Activated CD8-positive, alpha-beta memory T cell treated with anti-CD3 and anti-CD28 coated beads for 1 hour (primary cell): ENCODE measurements at places on chromosomes 13 and 19.

GRCh38 chr13:75226733-75227435 is 255.1 kb downstream of the TBC1D4 start:
- DNase-seq = no peak

- DNase-seq = no peak
Measured at GRCh38 chr13:98549728-98550317, 27.1 kb downstream of the STK24 start.

GRCh38 chr13:110245416-110245899 is 61.5 kb downstream of the COL4A1 start:
- DNase-seq = no peak

- no peak for DNase-seq
Measured at GRCh38 chr19:30668521-30669155, 296.5 kb downstream of the ZNF536 start.

DNA sequence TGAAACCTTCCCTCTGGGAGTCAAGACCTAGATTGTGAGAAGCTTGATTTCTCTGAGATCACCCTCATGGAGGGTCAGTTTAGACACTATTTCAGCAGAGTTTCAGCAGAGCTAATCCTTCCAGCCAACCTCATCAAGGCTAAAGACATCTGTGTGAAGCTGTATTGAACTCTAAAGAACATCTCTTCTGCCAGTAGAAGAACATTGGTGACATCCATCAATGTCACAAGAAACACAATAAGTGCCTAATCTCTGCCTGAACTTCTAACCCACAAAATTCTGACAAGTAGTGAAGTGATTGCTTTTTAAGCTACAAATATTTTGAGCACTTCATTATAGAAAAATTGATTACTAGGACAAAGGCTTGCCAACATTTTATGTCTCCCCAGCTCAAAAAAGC is 475.8 kb upstream of the PCDH20 start:
- no peak for DNase-seq

DNA sequence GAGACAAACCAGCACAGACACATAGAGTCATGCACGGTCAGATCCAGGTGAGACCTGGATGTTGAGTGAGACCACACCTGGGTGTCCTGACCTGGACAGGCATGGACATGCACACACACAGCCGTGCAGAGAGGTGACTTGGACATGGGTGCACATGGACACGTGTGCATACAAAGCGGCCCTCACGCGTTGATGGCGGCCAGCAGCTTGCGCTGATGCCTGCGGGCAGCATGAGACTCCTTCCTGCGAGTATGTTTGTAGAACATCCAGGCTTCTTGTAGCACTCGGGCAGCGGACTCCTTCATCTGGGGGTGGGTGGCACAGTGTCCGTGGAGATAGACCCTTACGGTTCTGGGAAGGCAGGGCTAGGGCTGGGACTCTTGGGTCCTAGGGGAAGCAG is 11.5 kb downstream of the KCNN4 start:
- DNase-seq = no peak
